Naive thymus-derived CD4-positive, alpha-beta T cell (primary cell): ENCODE measurements at places on chromosomes 16 and 17.
A peak's percentile ranks its signal among the peaks of the same experiment; 100 is the strongest.

- no peak for DNase-seq
- H3K36me3 ChIP-seq: no peaks in the 10 kb centered on the region
- H3K27ac ChIP-seq: no peak overlapping the region
- no peaks in the 10 kb centered on the region for H3K27me3 ChIP-seq
- H3K4me1 ChIP-seq: no peaks in the 10 kb centered on the region
Observed at GRCh38 chr17:60610473-60610872, 10.5 kb downstream of the PPM1D start.

DNA sequence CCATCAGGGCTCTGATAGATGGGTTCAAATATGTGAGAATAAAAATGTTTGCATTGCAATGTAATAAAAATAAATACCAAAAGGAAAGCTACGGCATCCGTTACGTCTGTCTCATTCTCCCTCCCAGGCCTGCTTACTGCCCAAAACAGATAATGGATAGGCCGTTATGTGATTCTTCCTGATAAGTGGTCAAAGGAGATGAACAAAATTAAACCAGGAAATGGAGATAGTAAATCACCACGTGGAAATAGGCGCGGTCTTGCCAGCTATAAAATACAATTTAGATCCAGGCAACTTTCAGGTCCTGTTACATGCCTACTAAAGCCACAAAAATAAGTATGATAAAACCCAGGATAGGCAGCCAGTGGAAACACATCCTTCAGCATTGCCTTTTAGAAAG lies 49.5 kb upstream of the CCL1 start:
- no peaks in the 10 kb centered on the region for H3K4me1 ChIP-seq
- H3K27ac ChIP-seq: no peak overlapping the region
- H3K4me3 ChIP-seq: no peak overlapping the region
- H3K36me3 ChIP-seq: no peaks in the 10 kb centered on the region
- DNase-seq: no peak

DNA sequence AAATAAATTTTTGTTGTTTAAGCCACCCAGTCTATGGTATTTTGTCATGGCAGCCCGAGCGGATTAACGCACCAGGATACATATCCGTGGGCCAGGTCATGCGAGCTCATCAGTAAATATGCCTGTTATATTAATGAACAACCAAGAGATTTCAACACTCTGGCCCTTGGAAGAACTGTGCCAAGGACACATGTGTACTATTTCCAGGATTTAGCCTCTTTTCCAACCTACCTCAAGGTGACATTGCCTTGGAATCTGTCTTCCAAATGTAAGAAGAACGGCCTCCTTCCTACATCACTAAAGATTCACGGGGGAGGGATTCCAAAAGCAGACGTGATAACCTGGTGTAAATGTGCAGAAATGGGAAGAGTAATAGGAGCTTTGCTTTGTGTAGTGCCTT lies 72.8 kb upstream of the DYNLRB2 start:
- H3K36me3 ChIP-seq: no peaks in the 10 kb centered on the region
- no peak overlapping the region for H3K27ac ChIP-seq
- DNase-seq: no peak
- no peaks in the 10 kb centered on the region for H3K4me1 ChIP-seq
- no peaks in the 10 kb centered on the region for H3K27me3 ChIP-seq
- no peak overlapping the region for H3K4me3 ChIP-seq

GRCh38 chr17:74542727-74543383 lies 3.1 kb downstream of the CD300C start:
- DNase-seq: no peak
- H3K4me1 ChIP-seq: no peaks in the 10 kb centered on the region
- H3K36me3 ChIP-seq: no peaks in the 10 kb centered on the region
- no peak overlapping the region for H3K27ac ChIP-seq
- H3K27me3 ChIP-seq: no peaks in the 10 kb centered on the region
- H3K4me3 ChIP-seq: no peak overlapping the region

GRCh38 chr17:58575511-58575910 lies 61.1 kb upstream of the MTMR4 start:
- no peaks in the 10 kb centered on the region for H3K27me3 ChIP-seq
- no peak for DNase-seq
- H3K27ac ChIP-seq: no peak overlapping the region
- no peaks in the 10 kb centered on the region for H3K36me3 ChIP-seq

DNA sequence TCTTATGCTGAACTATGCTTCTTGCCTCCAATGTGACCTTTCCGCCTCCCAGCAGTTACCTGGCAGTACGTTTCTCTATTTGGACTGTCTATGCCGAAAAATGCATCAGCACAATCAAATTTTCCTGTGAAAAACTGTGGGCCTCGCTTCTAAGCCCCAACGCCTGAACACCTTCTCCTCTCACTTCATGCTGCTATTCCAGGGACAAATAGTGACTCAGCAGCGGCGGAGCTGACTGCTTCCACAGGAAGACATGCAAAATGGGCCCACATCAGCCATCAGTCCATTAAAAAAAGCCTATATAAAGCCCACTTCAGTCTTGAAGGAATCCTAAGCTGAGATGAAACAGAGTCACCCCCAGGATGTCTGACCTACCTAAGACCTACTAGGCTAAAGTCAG lies 10.5 kb upstream of the PIP4K2B start:
- H3K36me3 ChIP-seq: peaks cover 31% of the 10 kb centered on the region
- no peak overlapping the region for H3K4me3 ChIP-seq
- no peak for DNase-seq
- no peak overlapping the region for H3K27ac ChIP-seq
- H3K27me3 ChIP-seq: no peaks in the 10 kb centered on the region

DNA sequence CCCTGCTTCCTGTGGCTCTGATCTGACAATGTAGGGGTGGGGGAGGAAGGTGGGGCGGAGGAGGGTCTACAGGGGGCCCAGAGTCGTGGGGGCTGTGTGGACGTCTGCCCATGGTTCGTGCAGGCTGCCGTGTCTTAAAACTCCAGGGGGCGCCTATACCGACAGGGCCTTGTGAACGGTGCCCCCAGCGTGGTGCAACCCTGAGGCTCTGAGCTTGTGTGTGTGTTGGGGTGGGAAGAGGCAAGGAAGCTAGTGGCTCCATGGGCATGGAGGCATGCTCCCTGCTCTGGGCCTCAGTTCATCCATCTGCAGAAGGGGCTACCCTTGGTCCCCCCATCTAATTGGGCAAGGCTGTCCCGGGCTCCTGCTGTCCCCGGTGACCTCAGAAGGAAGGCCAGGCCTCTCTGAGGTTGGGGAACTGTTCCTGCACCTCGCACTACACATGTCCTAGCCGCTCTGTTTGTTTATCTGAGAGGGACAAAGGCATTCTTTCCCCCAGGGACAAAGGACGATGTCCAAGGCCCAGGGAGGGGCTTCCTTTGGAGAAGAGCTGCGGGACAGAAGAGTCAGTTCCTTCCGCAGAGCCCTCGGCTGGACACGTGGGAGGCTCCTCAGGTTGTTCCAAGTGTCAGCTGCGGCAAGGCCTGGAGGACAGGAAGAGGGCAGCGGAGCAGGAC lies 13.5 kb downstream of the CA4 start:
- no peak overlapping the region for H3K4me3 ChIP-seq
- no peak for DNase-seq
- no peaks in the 10 kb centered on the region for H3K27me3 ChIP-seq
- no peak overlapping the region for H3K27ac ChIP-seq
- H3K4me1 ChIP-seq: no peaks in the 10 kb centered on the region

DNA sequence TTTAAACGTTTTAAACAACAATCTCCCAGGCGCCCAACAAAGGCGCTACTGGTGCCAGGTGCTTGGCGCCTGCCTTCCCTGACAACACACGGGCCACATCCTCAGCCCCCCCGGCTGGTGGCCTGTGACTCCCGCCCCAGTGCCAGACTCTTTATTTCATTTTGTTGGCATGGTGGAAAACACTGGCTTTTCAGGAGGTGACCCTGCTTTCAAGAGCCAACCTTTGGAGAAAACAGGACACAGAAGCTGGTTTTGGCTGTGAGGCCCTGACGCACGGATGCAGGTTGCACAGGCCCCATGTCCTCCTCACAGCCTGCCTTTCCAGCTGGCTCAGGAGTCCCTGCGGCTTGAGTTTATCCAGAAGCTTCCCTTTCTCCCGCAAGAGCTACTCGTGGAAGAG lies 100.0 kb downstream of the METRNL start:
- no peak for DNase-seq
- no peak overlapping the region for H3K27ac ChIP-seq
- no peaks in the 10 kb centered on the region for H3K27me3 ChIP-seq
- H3K4me1 ChIP-seq: no peaks in the 10 kb centered on the region

GRCh38 chr17:76556765-76557367 lies 17.0 kb downstream of the PRCD start:
- H3K27me3 ChIP-seq: no peaks in the 10 kb centered on the region
- H3K27ac ChIP-seq: peak overlapping the region; percentile 93
- peak overlapping the region; percentile 77 for H3K4me3 ChIP-seq
- H3K4me1 ChIP-seq: peaks cover 31% of the 10 kb centered on the region

DNA sequence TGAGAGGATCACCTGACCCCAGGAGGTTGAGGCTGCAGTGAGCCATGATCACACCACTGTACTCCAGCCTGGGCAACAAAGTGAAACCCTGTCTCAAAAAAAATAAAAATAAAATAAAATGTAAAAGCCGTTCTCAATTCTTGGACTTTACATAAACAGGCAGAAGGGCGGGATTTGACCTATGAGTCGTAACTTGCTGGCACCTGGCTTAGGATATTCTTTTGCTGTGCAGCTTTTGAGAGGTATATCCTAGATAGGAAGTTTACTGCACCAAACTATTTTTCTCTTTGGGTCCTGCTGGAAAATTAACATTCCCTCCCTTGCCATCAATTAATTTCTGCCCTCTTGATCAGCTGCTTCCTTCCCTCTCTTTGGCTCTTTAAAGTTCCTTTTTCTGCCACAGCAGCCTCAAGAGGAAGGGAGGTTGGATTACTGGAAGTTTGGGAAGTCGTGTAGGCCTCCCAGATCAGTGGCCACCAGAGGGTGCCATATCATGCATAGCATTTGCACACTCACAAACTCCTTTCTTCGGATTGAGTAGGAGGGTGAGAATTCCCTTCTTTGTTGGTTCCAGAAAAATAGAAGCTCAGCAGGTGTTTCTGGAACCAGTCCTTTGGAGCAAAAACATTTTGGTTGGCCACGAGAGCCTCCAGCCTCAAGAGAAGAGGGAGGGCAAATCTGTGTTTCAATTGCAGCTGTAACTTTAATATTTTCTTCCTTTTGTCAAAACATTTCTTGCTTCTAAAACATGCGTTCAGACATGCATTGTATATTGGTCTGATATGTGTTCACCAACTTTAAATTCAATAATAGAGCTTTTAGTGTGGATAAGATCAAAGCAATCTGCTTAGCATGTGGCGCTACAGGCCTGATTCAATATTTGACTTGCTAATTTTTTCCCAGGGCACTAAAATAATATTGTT lies 147.3 kb downstream of the CCDC182 start:
- no peaks in the 10 kb centered on the region for H3K27me3 ChIP-seq
- no peak overlapping the region for H3K4me3 ChIP-seq
- H3K4me1 ChIP-seq: peaks cover 53% of the 10 kb centered on the region
- H3K27ac ChIP-seq: peak overlapping the region; percentile 34
- no peak for DNase-seq

- DNase-seq: no peak
- no peaks in the 10 kb centered on the region for H3K27me3 ChIP-seq
- H3K36me3 ChIP-seq: no peaks in the 10 kb centered on the region
- no peak overlapping the region for H3K27ac ChIP-seq
Observed at GRCh38 chr17:35895636-35896587, 15.8 kb upstream of the CCL5 start.

DNA sequence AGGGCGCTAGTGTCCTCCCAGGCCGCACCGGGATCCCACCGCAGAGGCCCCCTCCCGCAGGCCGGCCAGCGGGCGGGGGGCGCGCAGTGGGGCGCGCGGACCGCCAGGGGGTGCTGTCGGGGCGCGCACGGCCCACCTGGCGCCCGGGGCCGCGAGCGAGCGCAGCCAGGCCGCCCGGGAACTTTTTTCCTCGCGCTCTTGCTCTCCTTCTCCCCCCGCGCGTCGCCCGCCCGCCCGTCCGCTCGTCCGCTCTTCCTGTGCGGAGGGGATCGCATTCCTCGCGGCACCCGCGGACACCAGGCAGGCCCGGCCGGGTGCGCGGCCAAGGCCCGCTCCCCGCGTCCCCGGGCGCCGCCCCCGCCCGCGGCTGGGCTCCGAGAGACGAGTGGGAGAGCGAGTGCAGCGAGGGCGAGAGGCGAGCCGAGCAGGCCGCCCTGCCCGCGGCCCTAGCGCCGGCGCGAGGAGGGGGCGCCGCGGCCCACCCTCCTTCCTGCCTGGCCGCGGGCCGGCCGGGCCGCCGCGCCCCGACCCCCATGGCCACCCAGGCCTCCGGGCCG lies at the start of gene RAI1:
RAI1 (plus strand) TSS at position 272 of the 557 bp plus-strand sequence. CDS start 111,491 bp downstream, outside the sequence.
- no peaks in the 10 kb centered on the region for H3K27me3 ChIP-seq
- H3K27ac ChIP-seq: peak within 1 kb of the TSS; percentile 93
- no peaks in the 10 kb centered on the region for H3K36me3 ChIP-seq
- peak within 1 kb of the TSS; percentile 62 for H3K4me3 ChIP-seq
- peak; percentile 64 for DNase-seq
- peaks cover 18% of the 10 kb centered on the region for H3K4me1 ChIP-seq

DNA sequence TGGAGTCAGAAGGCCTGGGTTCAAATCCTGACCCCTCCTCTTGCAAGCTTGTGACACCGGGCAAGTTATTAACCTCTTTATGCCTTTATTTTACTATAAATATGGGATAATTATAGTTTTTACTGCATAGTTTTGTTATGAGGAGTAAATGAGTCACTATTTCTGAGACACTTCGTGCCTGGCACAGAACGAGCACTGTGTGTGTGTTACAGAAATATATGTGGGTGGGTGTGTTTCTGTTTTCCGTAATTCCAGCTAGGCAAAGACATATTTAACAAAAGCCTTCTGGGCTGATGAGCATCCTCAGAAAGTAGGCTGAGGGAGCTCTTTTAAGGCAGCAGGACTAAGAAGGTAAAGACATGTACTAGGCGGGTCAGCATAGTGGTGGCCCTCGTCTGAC lies 417.9 kb downstream of the MAF start:
- H3K27me3 ChIP-seq: no peaks in the 10 kb centered on the region
- no peaks in the 10 kb centered on the region for H3K4me1 ChIP-seq
- no peak overlapping the region for H3K27ac ChIP-seq
- H3K4me3 ChIP-seq: no peak overlapping the region
- H3K36me3 ChIP-seq: no peaks in the 10 kb centered on the region
- DNase-seq: no peak

GRCh38 chr17:64964796-64965195 lies 45.5 kb upstream of the LRRC37A3 start:
- no peak overlapping the region for H3K27ac ChIP-seq
- peaks cover 49% of the 10 kb centered on the region for H3K4me1 ChIP-seq
- H3K36me3 ChIP-seq: no peaks in the 10 kb centered on the region
- DNase-seq: no peak

DNA sequence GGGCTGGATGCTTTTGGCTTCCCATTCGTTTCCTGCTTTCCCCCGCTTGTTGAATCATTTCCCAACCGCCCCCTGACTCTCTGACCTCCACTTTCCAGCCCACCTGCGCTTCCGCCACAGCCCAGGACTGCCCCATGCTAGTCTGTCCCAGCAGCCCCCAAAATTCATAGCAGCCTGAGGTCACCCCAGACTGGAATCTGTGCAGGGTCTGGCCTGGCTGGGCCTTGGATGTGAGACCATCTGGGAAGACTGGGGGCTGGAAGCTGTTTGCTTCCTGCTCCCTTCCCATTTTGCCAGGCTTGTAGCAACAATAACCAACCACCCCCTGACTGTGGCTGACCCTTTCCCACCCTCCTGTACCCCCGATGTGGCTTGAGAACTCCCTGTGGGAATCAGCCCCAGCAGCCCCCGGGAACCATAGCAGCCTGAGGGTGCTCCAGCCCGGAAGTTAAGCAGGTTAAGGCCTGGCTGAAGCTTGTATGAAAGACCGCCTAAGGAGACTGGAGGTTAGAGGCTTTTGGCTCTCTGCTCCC lies 2290.8 kb downstream of the TP53TG3F start:
- no peaks in the 10 kb centered on the region for H3K4me1 ChIP-seq
- H3K4me3 ChIP-seq: no peak overlapping the region
- no peak overlapping the region for H3K27ac ChIP-seq
- H3K27me3 ChIP-seq: no peaks in the 10 kb centered on the region

GRCh38 chr16:11079652-11080187 lies 135.4 kb downstream of the CLEC16A start:
- H3K4me1 ChIP-seq: peaks cover 5% of the 10 kb centered on the region
- DNase-seq: no peak
- no peaks in the 10 kb centered on the region for H3K27me3 ChIP-seq
- no peak overlapping the region for H3K4me3 ChIP-seq
